ENCODE measurements at places on chromosomes 13 and 19.

- DNase-seq = no peak
- H3K4me1 ChIP-seq = no peaks in the 10 kb centered on the region
- peaks cover 30% of the 10 kb centered on the region for H3K27me3 ChIP-seq
- H3K27ac ChIP-seq = no peak overlapping the region
- H3K36me3 ChIP-seq = no peaks in the 10 kb centered on the region
- H3K4me3 ChIP-seq = no peak overlapping the region
Observed at GRCh38 chr13:111537843-111538499, 217.5 kb downstream of the TEX29 start.

DNA sequence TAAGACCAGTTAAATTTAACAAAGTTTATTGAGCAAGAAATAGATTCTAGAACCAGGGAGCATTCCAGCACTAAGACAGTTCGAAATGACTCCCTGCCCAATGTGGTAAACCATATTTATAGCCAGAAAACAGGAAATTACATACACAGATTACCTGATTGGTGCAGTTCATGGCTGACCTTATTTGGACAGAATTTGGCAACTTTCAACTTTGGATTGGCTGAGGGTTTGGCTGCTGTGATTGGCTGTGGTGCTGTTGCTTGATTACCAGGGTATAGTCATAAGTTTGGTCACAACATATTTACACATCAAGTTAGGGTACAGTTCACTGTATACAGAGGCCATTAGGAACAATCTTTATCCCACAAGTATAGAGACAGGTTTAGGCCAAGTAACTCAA lies 984.8 kb upstream of the MIR17HG start:
- H3K4me1 ChIP-seq = no peaks in the 10 kb centered on the region
- H3K4me3 ChIP-seq = no peak overlapping the region
- H3K27ac ChIP-seq = no peak overlapping the region
- H3K36me3 ChIP-seq = no peaks in the 10 kb centered on the region
- H3K27me3 ChIP-seq = no peaks in the 10 kb centered on the region

DNA sequence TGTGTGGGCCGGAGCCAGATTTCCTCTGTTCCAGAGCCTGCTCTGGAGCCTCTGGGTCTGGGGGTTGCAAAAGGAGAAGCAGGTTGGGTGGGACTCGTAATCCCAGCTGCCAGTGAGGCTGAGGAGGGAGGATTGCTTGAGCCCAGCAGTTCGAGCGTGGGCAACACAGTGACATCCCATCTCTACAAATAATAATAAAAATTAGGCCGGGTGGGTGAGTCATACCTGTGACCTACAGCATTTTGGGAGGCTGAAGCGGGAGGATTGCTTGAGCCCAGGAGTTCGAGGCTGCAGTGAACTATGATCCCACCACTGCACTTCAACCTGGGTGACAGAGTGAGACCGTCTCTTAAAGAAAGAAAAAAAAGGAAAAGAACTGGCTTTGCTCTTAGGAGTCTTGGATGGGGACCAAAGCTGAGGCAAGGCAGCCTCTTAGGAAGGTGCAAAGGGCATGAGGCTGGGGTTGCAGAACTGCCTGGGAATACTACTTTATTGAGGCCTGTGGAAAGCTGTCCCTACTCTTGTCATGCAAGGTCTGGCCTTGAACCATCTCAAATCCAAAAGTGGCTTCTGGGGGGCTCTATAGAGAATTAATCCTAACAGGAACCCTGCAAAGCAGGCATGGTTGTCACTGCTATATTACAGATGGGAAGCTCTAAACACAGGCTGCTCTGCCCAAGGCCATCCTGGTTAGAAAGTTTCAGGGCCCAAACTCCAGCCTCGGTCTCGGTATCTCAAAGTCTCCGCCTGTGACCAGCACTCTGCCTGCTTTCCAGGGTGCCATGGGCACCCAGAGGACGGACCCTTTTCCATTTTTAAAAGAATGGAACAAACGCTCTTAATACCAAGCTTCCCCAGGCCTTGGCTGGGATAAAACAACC lies 880 bp upstream of the C19orf12 start:
- peak overlapping the region; percentile 94 for H3K4me3 ChIP-seq
- H3K27ac ChIP-seq = peak overlapping the region; percentile 98
- H3K27me3 ChIP-seq = peaks cover 2% of the 10 kb centered on the region
- H3K36me3 ChIP-seq = peaks cover 21% of the 10 kb centered on the region

- peaks cover 2% of the 10 kb centered on the region for H3K36me3 ChIP-seq
- no peak for DNase-seq
- no peaks in the 10 kb centered on the region for H3K27me3 ChIP-seq
- no peak overlapping the region for H3K4me3 ChIP-seq
Observed at GRCh38 chr13:59690857-59691500, 472.7 kb downstream of the DIAPH3 start.

DNA sequence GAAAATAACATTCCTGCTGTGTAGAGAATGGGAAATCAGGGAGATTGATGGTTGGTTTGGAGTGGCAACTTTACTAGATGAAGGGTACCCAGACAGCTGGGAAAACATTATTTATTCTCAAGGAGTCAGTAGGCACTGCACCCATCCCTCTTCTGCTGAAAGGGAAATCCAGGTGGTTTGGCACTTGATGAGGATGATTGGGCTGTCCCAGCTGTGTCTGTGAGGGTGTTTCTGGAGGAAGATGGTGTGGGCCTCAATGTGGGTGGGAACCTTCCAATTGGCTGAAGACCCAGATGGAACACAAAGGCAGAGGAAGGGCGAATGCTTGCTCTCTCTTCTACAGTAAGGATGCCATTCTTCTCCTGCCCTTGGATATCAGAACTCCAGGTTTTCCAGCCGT lies 10.4 kb upstream of the SACS start:
- H3K27me3 ChIP-seq = no peaks in the 10 kb centered on the region
- no peak overlapping the region for H3K27ac ChIP-seq
- no peaks in the 10 kb centered on the region for H3K36me3 ChIP-seq
- no peaks in the 10 kb centered on the region for H3K4me1 ChIP-seq

DNA sequence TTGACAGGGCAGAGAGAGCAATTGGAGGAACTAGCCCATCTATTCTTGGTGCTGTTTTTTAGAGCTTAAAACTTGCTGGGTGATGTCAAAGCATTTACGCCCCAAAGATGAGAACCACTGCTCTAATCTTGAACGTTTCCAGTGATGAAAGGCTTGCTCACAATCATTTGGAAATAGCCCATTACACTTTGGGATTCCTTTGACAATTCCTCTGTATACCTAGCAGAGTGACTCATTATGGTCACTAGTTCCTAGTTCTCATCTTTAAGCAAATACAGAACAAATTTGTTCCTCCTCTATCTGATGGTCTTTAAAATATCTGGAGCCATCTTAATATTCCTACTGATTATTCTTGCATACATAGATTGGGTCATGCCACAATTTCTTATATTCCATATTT lies 112.3 kb downstream of the GPC6 start:
- H3K27me3 ChIP-seq = no peaks in the 10 kb centered on the region
- H3K4me1 ChIP-seq = no peaks in the 10 kb centered on the region
- H3K36me3 ChIP-seq = no peaks in the 10 kb centered on the region
- H3K4me3 ChIP-seq = no peak overlapping the region

DNA sequence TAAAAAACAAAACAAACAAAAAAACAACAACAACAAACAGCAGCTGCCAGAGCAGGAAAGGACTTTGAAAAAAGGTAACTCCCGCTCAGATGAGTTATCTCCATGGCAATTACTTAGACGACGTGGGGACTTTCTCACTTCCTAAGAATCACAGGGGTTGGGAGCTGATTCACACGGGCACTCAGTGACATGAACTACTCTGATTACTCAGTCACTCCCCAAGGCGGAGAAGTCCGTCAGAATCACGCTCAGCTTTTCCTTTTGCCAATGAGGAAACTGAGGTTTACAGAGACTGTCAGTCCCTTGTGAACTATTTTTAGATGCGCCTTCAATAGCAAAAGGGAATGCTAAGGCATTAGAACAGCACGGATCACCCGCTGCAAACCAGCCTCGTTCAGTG lies 32.3 kb upstream of the MATK start:
- no peak overlapping the region for H3K4me3 ChIP-seq
- H3K27me3 ChIP-seq = no peaks in the 10 kb centered on the region
- H3K27ac ChIP-seq = peak overlapping the region; percentile 9
- peaks cover 27% of the 10 kb centered on the region for H3K4me1 ChIP-seq
- no peaks in the 10 kb centered on the region for H3K36me3 ChIP-seq

Measured in activated T-helper 1 cell treated with anti-CD3 and anti-CD28 coated beads, Interleukin-12 subunit alpha, Interleukin-12 subunit beta, Interleukin-2, Interleukin-4 antibody, amounts not matched to agents 30 ng/mL and 10 ng/mL and 1 ng/mL, durations not matched to agents 14 hours and 24 hours and 36 hours (primary cell).